ENCODE measurements at places on chromosomes 2 and 18.

DNA sequence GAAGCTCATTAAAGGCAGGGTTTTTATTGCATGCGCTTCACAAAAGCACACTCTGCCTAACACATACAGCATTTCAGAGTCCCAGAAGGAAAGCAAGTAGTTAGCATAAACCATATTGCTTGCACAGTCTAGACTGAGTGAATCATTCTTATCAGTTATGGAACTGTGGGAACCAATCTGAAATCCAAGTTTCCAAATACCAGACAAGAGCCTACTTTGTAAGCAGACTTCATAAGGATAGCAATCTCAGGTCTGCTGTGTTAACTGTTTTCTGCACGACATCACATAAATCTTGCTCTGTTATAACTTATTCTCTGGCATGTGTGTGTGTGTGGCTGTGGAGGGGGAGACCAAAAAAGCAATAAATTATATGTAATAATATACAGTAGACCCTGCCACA is 608.1 kb upstream of the REG3G start:
- no peak for DNase-seq

GRCh38 chr18:54679318-54680149 is 88.5 kb downstream of the DYNAP start:
- DNase-seq: no peak

- no peak for DNase-seq
Measured at GRCh38 chr2:180571559-180571958, 408.8 kb upstream of the UBE2E3 start.

GRCh38 chr2:224404796-224405195 is 2.9 kb upstream of the FAM124B start:
- DNase-seq: no peak

DNA sequence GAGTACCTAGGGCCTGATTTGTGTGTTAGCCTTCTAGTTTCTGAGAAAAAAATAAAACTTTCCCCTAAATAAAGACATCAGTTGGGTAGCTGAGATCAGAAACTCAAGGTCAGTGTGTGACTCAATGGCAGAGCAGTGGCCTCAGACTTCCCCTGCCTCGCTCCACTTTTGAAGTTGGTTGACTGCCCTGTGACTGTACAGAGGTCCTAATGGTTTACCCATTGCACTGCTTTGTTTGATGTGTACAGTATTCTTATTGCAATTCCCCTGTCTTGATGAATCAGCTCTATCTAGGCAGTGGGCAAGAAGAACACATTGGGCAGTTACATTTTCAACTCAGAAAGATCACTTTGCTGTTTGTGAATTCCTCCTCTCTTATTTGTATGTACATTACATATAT is 315.7 kb downstream of the KCNS3 start:
- DNase-seq: no peak

DNA sequence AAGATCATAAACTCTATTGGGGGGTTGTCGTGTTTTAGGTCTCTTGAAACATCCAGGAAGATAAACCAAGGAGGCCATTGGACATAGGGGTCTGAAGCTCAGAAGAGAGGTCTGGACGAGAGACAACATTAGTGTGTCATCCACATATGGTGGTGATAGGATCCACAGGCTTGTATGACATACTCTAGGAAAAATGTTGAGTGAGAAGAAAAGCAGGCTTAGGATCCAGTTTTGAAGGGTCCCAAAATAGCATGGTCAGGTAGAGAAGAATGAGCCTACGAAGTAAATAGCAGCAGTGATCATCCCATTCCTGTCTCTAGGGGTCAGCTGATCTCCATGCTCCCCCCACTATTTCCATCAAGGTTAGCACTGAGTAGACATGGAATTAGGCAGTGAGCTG is 166.8 kb downstream of the ANKRD30B start:
- DNase-seq: no peak

- DNase-seq: no peak
Measured at GRCh38 chr2:72991980-72992733, 74.8 kb downstream of the EMX1 start.

DNA sequence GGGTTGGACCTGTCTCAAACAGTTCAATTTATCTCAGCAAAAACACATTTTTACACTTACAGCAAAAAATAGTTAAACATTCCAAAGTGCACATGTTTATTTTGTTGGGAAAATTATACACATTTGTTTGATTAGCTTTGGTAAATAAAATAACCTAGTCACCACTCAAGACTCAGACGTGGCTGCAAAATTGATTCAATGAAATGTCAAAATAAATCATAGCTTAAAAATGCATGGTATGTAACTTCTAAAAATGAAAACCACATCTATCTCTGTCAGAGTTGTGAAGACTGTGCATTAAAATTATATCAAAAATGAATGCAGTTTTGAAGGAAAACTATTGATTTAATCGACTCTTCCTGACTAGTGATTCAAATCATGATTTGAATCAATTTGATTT is 56.7 kb downstream of the GALNT14 start:
- no peak for DNase-seq

DNA sequence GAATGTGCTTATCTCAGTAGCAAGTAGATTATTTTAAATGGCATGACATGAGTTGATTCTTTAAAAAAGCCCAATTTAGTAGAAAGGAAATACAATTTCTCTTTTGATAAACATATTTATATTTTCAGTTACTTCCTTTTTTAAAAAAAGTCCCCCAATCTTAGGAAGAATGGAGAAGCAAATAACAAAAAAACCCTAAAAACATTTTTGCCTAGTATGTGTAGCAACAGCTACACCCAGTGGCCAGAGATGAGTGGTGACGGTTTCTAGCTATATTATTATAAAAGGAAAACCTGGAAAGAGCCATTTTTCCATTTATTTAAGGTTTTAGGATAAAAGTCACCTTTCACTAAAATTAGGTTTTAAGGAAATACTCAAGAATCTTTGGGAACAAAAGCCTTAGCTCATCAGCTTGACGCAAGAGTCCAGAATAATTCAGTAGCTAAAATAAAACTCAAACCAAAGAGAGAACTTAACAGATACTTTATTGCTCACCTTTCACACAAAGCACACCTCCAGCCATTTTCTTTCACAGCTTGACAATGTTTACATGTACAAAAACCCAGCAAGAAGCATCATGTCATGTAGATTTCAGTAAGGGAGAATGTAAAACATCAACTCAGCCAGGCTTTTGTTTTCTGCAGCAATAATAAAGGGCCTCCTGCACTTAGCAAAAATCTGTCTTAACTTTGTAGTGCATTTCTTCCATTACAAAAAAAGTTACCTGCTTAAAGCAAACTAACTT is 15.7 kb downstream of the FAM98A start:
- no peak for DNase-seq

DNA sequence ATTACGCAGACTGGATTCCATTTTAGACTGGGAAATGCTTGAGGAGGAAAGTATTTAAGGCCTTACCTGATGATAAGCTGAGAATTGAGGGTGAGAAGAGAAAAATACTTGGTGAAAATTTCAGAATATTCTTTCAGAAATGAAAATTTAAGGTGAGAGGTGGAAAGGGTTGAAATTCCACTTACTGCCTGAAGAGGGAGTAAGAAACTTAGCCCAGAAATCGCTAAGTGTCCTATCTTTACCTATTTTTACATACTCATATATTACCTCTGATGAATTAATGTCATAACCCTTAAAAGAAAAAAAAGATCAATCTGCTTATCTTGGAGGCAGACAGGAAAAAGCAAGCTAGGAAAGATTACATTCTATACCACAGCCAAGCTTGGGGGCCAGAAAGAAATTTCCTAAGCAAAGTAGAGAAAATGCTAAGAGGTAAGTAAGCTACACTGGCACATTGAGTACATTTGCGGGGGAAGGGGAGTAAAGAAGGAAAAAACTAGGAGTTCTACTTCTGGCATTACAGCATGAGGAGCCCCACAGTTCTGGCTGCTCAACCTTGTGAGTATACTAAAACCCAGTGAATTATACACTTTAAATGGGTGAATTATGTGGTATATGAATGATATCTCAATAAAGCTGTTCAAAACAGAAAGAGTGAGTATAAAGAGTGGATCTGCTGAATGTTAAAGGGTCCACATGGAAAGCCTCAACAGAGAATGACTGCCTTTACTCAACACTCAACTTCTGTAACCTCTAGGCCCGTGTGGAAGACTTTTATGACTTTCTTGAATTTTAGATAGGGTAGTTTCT is 33.8 kb downstream of the SMC6 start:
- no peak for DNase-seq

GRCh38 chr2:136238286-136239078 is 120.5 kb upstream of the CXCR4 start:
- peak; percentile 9 for DNase-seq

DNA sequence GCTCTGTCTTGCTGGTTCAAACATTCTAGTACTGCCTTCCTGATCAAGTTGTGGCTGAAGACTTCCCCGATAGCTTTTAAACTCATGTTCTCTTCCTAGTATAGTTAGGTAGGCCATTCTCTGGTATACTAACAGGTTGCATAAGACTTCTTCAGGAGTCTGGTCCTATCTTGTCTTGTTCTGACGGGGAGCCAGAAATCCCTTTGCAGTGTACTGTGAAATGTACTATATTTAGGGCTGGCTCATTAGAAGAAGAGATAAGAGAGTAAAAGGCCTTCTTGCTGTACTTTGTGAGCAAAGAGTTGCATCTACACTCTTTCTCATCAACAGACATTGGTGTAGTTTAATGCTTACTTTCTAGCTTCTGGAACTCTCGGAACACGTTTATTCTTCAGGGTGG is 331.9 kb downstream of the NUP35 start:
- no peak for DNase-seq

GRCh38 chr2:200901459-200902072 is 12.4 kb downstream of the NIF3L1 start:
- peak; percentile 42 for DNase-seq

GRCh38 chr2:9594366-9595054 is 36.3 kb downstream of the YWHAQ start:
- no peak for DNase-seq

- no peak for DNase-seq
Measured at GRCh38 chr18:55500316-55501086, 87.5 kb downstream of the TCF4 start.

GRCh38 chr2:219291910-219292490 is 12.8 kb downstream of the DNAJB2 start:
- DNase-seq: no peak

- no peak for DNase-seq
Measured at GRCh38 chr2:45458909-45459563, 152.0 kb downstream of the SRBD1 start.

- no peak for DNase-seq
Measured at GRCh38 chr2:40302751-40303325, 149.1 kb downstream of the SLC8A1 start.

GRCh38 chr2:68693951-68694350 is 40.7 kb upstream of the ARHGAP25 start:
- DNase-seq: no peak

GRCh38 chr2:18959952-18960717 is 370.8 kb upstream of the NT5C1B start:
- no peak for DNase-seq

DNA sequence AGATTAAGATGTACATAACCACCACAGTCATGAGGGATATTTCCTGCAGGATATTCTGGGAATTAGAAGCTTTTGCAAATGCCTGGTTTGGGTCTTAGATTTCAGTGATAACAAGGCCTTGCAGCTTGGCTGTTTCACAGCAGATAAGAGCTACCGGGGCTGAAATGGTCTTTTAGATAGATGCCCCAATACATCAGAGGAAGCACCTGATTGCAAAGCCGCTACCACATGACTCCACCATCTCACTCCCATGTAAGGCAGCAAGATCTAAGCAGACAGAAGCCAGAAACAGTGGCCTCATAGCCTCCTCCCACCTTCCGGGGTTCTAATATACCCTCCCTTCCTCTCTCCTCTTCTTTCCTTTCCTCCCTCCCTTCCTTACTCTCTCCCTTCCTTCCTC is 31.1 kb upstream of the EPG5 start:
- DNase-seq: no peak

DNA sequence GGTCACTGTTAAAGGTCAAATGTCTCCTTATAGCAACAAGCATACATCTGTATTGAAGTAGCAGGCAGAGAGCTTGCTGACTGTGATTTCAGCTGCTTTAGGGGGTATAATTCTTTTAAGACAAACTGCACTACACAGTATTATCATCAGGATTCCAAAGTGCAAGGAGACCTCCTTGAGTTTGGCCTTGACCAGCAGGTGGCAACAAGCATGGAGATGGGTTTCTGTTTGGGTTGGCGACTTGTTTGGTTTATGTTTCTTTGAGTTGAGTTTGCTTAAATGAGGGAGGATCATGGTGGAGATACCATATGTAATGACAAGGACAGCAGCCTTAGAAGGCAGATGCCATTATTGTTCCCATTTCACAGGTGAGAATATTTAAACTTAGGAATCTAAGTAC is 681.0 kb upstream of the ID2 start:
- DNase-seq: no peak

GRCh38 chr2:239370403-239370802 is 30.4 kb downstream of the HDAC4 start:
- DNase-seq: no peak

DNA sequence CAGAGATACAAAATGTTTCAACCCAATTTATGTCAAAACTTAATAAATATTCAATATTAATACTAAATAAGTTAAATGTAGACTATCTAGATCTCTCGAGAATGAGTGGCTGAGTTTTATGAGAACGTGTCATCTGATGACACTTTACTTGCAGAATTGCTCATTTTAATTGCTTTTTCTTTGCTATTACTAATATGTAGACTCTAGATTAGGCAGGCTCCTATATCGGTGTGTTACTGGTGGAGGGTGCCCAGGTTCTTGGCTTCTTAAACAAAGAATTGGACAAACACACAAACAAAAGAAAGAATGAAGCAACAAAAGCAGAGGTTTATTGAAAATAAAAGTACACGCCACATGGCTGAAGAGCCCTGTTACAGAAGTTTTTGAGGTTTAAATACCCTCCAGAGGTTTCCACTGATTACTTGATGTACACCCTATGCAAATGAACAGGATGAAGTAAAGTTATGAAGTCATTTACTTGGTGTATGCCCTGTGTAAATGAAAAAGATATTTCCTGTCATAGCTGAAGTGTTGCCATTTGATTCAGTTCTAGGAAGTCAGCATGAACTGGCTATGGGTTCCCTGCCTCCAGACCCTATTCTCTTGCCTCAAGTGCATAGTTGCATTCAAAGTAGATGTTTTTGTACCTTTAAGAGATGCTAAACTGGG is 122.9 kb upstream of the ITGA4 start:
- no peak for DNase-seq

- DNase-seq: no peak
Measured at GRCh38 chr18:4854671-4855070, 342.4 kb downstream of the AKAIN1 start.

- DNase-seq: no peak
Measured at GRCh38 chr2:108588070-108588668, 53.9 kb downstream of the LIMS1 start.

GRCh38 chr2:199484927-199485326 is 27.2 kb upstream of the SATB2 start:
- DNase-seq: no peak

DNA sequence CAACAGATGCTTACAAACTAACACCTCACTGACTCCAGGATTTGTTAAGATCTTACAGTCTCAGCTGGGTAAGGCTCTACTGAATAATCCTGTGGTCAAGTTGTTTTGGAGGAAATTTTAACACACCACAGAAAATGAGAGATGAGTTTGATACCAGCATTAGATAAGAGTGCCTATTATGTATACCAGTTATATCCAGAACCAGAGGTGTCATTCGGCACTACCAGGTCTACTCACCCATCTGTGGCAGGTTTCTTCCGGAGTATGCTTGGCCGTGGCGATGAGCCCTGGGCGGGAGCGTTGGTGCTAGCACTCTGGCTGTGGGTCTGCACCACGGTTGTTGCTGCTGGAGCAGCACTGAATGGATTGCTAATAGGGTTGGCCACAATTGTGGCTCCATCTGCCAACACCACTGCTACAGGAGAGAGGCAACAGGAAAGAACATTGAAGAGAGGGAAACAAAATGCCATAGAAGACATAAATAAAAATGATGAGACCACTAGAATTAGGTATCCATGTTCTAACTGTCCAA is 41.2 kb downstream of the SAP130 start:
- no peak for DNase-seq

- DNase-seq: no peak
Measured at GRCh38 chr2:180715044-180715443, 265.4 kb upstream of the UBE2E3 start.
